Left colon (tissue), 2 donors: ENCODE measurements at places on chromosomes 2 and 18.

GRCh38 chr2:1952582-1952981 lies 208.3 kb upstream of the PXDN start:
- DNase-seq = no peak

GRCh38 chr2:147657086-147658000 lies 187.5 kb upstream of the ACVR2A start:
- DNase-seq = no peak

DNA sequence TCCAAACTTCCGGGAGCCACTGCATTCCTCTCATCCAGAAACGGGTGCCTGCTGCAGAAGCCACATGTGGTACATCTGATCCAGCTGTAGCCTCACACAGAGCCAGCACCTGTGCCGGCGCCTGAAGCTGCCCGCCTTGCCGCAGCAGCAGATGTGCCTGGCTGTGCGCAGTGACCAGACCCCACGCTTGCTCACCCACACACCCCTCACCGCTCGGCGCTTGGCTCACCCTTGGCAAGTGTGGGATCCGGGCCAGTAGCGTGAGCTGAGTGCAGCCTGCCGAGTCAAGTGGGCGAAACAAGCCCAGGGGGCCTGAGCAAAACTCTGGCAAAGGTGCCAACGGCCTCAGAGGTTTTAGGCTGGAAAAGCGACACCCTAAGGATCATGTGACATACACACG lies 220.1 kb upstream of the TMEFF2 start:
- no peak for DNase-seq

GRCh38 chr2:71045865-71046548 lies 22.4 kb upstream of the NAGK start:
- no peak for DNase-seq

DNA sequence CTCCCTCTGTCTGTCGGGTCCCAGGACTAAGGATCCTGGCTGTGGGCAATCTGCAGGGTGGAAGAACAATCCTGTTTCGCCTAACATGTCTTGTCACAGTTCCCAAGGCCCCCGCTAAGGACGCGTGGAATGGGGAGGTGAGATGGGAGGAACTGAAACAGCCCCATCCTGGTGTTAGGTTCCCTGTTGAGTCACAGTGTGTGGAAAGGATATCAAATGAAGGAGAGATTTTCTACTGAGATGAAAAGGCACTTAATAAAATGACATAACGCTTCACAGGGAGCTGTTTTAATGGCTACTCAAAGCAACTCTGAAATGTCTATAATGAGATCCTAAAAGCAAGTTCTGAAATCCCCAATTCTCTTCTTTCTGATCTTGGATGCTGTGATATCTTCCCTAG lies 52.5 kb downstream of the RAB31 start:
- no peak for DNase-seq

- DNase-seq = no peak
Observed at GRCh38 chr2:79223539-79223938, 64.0 kb upstream of the REG3A start.

GRCh38 chr18:35050028-35050546 lies 8.9 kb downstream of the MAPRE2 start:
- no peak for DNase-seq

DNA sequence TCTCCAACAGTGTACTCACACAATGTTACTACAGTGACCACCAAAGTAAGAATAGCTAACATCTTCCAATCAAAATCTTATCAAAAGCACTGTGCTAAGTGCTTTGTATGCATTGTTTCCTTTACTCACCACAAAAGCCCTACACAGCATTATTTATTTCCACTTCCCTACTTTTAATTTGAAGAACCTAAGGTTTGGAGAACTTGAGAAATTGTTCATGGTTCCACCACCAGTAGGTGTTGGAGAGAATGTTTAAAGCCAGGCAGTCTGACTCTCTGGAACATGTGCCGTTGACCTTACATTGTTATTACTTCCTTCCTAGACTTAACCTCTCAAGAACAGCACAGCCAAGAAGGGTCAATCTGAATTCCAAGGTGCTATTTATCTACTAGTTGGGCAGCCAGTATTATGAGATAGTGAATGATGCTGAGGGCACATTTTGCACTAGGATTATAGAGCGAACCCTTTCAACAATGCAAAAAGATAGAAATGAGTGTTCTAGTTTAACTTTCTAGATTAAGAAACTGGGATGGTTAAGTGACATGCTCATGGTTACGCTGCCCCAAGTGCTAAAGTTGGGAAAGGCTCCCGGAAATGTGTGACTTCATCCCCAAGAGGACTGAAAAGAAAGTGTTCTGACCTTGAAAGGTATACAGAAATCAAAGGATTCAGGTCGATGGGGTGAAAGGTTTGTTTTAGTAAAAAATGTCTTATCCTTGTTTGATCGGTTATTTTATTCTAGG lies 55.2 kb upstream of the FAM136A start:
- DNase-seq = no peak

- DNase-seq = no peak
Observed at GRCh38 chr18:42086288-42086687, 131.3 kb downstream of the PIK3C3 start.
